Fibroblast of pulmonary artery (primary cell): ENCODE measurements at places on chromosomes 12 and 14.

DNA sequence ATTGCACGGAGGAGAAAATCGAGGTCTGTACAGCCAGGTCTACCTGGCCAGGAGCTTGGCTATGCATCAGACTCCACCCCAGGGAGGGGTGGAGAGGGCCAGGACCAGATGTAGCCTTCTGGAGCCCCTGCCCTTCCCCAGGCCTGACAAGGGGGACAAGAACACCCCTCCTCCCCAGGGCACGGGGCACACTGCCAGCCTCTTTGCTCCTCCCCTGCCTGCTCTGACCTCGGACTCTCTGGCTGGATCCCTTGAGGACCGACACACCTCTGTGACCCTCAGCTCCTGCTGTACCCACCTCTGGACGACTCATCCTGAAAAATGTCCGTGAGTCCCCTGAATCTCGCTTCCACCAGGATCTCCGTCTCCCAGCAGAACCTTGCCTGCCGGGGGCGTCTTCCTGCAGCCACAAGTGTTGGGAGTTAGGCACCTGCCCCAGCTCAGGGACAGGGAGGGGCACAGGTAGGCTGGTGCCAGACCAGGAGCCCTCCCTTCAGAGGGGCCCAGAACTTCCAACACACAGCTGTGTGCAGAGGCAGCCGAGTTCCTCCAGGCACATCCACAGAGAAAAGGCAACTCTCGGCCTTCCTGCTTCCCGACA is 21.8 kb downstream of the AHNAK2 start:
- DNase-seq, result no peak

- peak; percentile 20 for DNase-seq
Measured at GRCh38 chr12:76879710-76880518, 1.1 kb upstream of the CSRP2 start.

- DNase-seq, result peak; percentile 70
Measured at GRCh38 chr14:75831455-75831854, 150.3 kb downstream of the TGFB3 start.

DNA sequence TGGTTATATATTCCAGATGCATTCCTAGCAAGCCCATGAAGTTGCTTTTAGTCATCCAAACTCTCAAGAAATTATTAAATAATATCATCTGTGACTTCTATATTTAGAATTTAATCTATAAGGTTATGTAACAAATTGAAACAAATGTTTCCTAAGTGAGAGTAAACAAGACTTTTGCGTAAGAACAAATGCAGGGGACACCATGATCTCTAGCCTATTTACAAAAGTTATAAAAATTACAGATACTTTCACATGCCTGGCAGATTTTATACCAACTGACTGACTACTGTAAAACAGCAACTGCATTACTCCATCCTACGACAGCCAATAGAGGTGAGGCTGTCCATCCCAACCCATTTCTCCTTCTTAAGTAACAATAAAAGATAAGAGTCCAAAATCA is 20.4 kb upstream of the DIO2 start:
- no peak for DNase-seq

DNA sequence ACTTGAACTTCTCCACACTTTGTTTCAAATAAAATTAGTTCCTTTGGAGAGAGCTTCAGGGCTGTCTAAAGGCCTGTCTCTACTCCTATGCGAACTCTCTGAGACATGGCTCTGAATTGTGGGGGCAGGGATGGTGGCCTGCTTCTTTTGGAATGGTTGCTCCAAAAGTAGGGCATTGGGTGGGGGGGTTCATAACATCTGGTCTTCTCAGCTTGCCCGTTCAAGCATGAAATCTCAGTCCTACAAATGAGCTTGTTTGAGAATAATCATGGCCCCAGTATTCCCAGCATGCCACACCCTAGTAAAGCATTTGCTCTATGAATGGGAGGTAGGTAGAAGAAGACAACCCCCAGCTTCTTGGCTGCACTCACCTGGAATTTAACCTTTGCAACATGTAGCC is 6.7 kb downstream of the GPR135 start:
- DNase-seq, result no peak

GRCh38 chr14:53571641-53572328 is 384.8 kb downstream of the BMP4 start:
- DNase-seq, result no peak

GRCh38 chr12:51631591-51631990 is 40.6 kb downstream of the SCN8A start:
- DNase-seq, result peak; percentile 29

GRCh38 chr12:3307389-3307788 is 183.6 kb upstream of the PRMT8 start:
- no peak for DNase-seq

- no peak for DNase-seq
Measured at GRCh38 chr12:6205761-6206160, 5.6 kb downstream of the CD9 start.

DNA sequence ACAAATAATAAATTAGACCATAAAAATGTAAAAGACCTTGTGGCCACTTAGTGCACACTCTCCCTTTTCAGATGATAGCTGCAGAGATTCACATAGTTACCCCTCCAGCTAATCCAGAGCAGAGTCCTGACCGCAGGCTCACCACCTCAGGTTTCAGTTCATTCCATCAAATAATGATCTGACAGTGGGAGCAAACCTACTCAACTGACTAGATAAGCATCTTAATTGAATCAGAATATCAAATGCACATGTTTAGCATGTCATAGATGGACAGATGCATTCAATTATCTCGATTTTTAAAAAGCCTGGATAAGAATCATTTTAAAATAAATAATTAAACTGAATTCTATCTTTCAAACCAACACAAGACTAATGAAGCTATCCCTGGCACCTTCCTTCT is 242.3 kb upstream of the PDZRN4 start:
- DNase-seq, result no peak

- no peak for DNase-seq
Measured at GRCh38 chr12:127236491-127236890, 1030.5 kb upstream of the TMEM132C start.

GRCh38 chr14:98582276-98582675 is 689.7 kb downstream of the BCL11B start:
- DNase-seq, result no peak

- no peak for DNase-seq
Measured at GRCh38 chr14:65815127-65815526, 402.6 kb downstream of the FUT8 start.

- DNase-seq, result no peak
Measured at GRCh38 chr12:79597910-79598309, 92.9 kb downstream of the PAWR start.

- peak; percentile 33 for DNase-seq
Measured at GRCh38 chr12:26791301-26791791, 41.6 kb downstream of the ITPR2 start.

- no peak for DNase-seq
Measured at GRCh38 chr12:130122356-130122755, 39.9 kb upstream of the FZD10 start.

DNA sequence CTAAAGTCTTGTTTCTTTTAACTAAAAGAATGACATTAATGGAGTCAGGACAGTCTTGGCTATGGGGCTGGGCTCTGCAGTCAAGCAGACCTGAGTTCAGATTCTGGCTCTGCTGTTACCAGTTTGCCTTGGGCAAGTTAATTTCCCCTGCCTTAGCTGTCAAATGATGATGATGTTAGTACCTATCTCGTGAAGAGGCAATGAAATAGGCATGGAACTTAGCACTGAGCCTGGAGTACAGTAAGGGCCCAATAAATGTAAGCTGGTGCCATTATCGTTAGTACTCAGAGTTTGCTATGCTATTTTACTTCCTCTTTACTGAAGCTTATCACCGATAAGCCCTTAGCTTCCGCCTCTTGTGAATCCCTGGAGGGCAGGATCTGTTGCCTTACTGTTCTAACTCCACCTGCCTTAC is 8.5 kb downstream of the FBXW8 start:
- DNase-seq, result no peak

DNA sequence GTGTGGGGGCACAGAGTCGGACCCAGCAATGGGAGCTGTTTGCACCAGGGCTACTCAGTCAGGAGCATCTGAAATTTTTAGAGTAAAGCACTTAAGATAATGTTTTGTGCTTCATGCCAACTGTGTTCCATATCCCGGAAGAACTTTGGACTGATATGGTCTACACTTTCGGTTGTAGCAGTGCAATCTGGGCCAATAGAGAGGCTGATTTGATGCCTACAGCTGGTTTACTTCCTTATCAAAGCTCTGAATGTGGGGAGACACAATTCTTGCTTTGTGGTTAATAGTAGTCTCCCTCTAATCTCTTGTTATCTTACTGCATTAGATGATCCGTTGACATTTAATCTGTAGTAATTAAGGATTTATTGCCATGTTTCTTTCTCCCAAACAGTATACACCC is 7.8 kb upstream of the VDR start:
- no peak for DNase-seq

GRCh38 chr12:106181401-106182114 is 42.8 kb upstream of the NUAK1 start:
- DNase-seq, result no peak

GRCh38 chr12:69210661-69211060 is 28.7 kb upstream of the CPSF6 start:
- no peak for DNase-seq

- peak; percentile 8 for DNase-seq
Measured at GRCh38 chr12:29818916-29819623, 35.3 kb upstream of the TMTC1 start.

DNA sequence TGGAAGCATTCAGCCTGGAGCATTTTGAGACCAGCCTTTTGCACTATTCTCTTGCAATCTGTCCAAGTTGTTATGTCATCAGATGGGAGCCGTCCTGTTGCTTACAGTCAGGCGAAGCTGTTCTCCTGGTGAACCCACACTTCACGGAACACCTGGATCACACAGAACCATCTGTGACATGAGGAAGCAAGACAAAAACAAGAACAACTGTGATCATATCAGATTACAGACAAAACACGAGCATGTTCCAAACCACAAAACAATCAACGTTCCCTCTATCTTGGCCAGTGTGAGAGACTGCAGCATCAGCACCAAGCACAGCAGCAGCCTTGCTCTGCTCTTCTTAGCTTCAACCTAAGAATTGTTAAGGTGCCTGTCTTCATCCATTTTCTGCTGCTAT is 180.5 kb upstream of the SFSWAP start:
- DNase-seq, result no peak

- DNase-seq, result no peak
Measured at GRCh38 chr14:104268295-104268694, 129.9 kb downstream of the KIF26A start.

DNA sequence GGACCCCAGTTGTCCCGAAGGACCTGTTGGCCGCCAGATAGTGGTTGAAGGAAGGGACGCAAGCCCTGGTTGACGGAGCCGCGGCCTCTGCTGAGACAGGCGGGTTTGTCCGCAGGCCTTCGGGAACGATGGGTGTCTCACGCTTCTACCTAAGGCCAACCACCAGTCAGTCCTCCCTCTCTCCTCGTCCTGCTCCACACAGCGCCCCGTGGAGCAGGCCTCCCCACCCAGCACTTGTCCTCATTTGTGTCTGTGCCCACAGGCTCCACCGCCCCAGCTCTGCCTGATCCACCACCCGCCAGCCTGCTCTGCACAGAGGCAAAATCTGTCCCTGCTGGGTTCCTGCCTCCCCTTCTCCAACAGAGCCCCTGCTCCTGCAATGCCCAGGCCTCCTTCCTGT is 41.0 kb downstream of the RIMBP2 start:
- DNase-seq, result no peak

- peak; percentile 83 for DNase-seq
Measured at GRCh38 chr14:58171090-58171489, 19.1 kb upstream of the ARMH4 start.

- no peak for DNase-seq
Measured at GRCh38 chr14:102630881-102631280, 38.4 kb downstream of the RCOR1 start.

DNA sequence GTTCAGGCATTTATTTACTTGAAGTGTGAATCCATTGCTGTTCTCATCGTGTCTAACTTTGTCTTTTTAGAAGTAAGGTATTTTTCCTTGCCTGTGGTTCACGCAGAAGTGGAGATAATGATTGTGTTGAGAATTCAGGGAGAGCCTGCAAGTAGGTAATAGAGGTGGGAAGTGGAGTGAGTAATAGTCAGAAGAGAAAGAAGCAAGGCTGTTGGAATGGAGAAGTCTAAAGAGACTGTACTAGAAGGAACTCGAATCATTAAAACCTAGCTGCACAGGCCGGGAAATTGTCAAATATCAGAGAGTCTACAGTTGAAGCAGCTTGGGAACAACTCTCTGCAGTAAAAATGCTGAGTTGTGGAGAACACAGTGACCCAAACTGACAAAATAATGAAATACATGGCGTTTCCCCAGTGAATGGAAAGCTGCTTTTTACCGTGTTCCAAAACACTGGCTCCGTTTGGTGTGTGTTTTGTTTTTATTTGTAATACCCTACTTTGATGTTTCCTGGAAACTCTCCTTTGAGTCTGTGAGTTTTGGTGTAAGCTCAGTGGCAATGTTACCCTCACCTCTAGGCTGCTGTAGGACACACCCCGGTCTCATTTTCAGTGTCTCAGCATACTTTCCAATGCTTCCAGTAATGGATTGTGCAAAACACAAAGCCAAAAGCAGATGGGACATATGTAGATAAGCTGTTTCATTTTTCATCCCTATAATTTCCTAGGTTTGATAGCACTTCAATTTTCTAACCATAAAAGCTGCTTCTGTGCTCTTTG is 146.6 kb downstream of the CRADD start:
- no peak for DNase-seq

- no peak for DNase-seq
Measured at GRCh38 chr12:50715174-50715573, 48.7 kb upstream of the ATF1 start.

GRCh38 chr12:76784600-76785051 is 20.7 kb downstream of the ZDHHC17 start:
- peak; percentile 67 for DNase-seq

DNA sequence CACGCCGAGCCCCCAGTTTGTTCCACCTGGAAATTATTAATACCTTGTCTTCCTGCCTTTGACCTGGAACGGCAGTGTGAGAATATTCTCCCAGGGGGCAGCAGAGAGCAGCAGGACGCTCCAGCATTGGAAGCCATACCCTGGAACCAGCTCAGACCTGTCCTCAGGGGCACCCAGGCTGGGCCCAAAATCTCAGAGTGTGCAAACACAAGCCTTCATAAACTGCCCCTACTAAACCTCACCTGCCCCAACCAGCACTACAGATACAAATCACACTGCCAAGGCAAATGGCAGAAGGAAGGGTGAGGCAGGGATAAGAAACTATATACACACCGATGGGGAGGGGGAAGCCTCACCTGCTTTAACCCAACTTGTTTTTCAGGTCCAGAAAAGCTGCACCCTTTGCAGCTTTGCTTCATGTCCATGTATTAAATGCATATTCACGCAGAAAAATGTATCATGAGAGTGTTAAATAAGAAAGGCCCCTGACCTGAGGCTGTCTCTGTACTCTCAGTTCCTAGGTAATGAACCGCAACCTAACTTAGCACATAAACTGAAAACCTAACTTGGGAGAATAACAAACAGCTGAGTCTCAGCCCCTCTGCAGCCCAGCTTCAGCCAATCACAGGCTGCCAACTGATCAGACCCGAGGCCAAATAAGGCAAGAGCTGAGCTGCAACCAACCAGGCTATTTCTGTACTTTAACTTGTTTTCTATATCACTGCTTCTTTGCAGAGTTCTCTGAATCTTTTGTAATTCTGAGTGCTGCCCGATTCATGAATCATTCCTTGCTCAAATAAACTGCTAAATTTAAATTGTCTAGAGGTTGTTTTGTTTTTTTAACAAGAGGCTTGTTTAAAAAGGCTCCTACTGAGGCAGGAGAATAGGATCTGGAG is 130.1 kb downstream of the SPTSSA start:
- DNase-seq, result peak; percentile 66

- no peak for DNase-seq
Measured at GRCh38 chr12:3759878-3760277, 7.0 kb upstream of the CRACR2A start.
